ENCODE measurements at places on chromosomes 2 and 18.

GRCh38 chr2:21836719-21837118, 713.0 kb downstream of the TDRD15 start:
- DNase-seq = no peak

GRCh38 chr2:210004881-210005280, 2.4 kb downstream of the RPE start:
- no peak for DNase-seq

GRCh38 chr2:85291425-85292023, 36.3 kb downstream of the TGOLN2 start:
- no peak for DNase-seq

DNA sequence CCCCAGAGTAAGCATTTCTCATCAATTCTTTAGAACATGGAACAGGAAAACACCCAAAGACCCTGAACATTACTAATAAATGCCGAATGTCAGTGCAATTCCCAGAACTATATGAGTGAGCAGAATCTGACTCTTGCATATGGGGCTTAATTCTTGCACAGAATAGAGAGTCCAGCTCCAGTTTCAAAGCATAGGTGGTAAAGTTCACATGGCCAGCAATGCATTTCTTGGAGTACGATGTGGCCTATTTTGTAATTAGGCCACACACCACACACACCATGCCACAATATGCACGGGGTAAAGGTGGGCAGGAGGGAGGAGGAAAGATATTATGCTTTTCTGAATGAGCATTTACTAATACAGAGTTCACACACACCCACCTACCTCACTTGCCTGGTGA, 56.5 kb downstream of the PLA2R1 start:
- no peak for DNase-seq

DNA sequence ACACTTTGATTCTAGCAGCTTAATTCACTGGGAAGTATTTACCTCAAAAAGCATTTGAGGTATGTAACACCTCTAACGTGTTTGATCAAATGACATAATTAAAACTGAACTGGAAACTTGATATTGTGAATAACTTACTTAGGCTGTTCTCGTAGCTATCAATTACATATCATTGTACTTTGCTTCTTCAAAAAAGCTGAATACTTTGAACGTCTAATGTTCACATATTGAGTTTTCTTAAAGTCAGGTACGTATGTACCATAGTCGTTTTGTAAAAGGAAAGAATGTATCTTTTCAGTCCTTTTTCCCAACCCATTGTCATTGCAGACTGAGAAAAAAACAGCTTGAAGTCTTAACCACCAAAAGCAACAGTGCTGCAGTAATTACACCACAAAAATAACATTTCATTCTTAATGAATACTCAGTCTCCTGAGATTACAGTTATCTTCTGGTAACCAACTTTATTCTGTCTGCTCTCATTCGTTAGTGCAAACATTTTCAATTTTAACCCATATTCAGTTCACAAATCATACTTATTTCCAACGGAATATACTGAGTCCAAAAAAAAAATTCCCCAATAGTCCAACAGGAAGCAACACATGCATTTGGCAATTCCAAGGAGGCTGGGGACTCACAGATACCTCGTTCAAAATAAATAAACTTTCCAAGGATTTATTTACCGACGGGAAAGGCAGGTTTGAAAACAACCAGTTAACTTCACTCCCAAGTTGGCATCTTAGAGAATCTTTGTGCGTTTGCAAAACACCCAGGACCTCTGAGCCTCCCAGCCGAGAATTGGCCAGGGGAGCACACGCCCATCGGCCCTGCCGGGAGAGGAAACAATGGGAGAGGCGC, 1.1 kb downstream of the CHN1 start:
- DNase-seq = no peak

DNA sequence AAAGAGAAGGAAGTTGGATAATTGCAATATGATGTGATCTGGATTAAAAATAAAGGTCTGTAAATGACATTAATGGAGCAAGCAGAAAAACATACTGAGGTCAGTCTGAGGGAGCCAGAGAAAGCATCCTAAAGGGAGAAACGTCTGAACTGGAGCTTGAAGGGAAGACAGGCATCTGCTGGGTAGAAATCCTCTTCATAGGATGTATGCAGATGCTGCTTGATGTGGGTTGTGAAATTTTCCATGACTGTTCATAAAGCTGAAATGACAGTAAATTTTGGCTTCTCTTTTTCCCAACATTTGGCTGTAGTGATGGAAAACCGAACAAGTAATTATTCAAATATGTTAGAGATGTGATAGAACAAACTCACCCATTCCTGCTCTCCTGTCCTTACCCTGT, 287.6 kb downstream of the CAMKMT start:
- DNase-seq = no peak

DNA sequence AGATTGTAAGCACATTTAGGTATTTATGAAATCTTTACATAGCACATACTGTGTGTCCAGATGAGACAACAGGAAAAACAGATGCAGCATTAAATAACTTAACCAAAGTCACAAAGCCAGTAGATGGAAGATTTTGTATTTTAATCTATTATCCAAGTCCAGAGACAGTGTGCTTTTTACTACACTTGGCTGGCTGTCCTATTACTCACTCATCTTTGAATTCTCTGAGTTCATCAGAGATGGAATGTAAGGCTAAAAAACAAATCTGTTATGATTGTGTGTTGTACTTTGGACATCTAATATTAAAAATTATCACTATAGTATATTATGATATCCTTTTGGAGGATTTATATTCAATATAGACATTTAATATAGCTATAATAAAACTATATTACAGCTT, 1189.4 kb downstream of the DSC3 start:
- DNase-seq = no peak

DNA sequence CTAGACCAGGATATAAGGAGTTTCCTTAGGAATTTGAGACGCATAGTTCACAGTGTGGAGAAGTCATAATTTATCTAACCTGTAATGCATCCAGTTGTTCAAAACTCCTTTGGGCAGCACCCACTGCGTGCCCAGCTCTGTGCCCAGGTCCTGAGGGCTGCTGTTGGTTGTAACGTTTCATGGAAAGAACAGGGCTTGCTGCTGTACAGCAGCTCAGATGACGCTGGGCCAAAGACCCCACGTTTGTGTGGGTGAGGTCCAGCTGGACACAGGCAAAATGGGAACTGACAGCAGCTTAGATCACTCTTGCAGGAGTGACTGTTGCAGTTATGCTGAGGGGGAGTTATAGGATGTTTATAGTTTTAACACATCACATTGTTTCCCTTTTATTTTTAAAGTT, 30.0 kb upstream of the HS6ST1 start:
- DNase-seq = no peak

DNA sequence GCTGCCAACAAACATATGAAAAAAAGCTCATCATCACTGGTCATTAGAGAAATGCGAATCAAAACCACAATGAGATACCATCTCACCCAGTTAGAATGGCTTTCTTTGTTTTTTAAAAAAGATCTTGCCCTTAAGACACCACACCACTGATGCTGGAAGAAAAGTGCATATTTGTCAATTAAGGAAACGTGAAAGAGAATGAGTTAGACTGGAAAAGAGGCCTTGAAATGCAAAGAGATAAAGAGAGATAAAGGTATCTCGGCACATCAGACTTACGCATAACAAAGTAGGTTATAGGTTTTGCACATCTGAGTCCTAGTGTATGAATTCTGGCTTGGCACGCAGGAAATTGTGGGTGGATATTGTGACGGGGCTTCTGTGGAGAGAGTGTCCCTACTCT, 149.5 kb downstream of the MTX2 start:
- no peak for DNase-seq

DNA sequence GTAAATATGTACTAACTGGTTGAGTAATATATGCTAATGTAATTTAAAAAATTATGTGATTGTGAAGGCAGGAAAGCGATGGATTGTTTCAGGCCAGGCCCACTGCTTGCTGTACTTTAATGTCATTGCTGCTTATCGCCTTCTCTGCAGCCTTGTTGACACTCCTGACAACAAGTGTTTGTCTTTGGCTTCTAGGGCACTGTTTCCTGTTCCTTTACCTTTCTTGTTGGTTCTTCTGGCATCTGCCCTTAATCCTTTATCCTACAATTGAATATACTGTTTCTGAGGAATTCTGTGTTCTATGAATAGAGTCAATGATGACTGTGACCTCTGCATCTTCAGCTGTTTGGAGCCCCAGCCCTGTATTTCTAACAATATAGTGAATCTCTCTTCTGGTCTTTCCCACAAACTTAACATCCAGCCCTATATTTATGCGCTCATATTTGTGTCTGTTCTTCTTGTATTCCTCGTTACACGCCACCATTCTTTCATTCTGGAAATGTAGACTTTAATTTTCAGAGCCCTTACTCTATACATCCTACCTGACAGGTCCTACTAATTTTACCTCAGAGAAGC, 17.6 kb downstream of the ACSL3 start:
- DNase-seq = no peak

DNA sequence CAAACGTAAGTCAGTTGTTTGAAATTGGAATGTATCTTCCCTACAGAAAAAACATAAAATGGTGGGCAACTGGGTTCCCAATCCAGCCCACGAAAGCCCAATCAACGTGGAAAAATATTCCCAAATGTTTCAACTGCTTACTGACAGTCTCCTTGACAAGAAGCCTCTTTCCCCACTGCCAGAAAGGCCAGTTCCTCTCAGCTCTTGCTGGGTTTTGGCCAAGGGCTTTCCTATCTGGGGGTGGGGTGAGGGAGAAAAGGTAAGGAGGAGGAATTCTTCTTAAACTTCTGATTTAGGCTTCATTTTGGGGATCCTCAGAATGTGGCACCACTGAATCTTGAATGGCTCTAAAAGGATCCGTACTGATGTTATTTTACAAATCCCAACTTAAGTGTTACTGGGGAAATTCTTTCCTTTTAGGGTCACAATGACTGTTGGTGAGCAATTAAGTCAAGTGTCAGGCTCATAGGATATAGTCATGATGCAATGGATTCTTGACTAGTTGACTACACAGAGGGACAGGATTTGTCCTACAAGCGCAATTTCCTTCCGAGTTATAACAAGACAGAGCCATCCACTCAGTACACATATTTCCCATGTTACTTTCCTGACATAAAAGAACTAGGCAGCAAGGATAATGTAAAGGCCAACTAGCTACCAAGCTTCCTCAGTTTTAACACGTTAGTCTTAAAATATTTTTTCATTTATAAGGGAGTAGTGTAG, 73.6 kb downstream of the SPRED2 start:
- no peak for DNase-seq

- no peak for DNase-seq
Measured at GRCh38 chr18:2855560-2856350, 8.9 kb downstream of the EMILIN2 start.

DNA sequence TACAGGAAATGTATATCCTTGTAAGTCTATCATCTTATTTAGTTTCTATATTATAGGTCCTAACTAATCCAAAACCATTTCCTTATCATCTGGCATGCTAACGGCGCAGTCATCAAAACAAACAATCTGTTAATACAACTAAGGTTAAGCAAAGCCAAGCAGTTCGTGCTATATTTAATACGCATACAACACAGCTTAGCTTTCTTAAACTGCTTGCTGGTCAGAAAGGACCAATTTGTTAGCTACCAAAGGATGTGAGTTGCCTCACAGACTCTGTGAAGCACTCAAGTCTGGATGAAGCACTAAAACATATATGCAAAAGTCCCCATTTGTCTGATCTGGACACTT, 67.0 kb downstream of the ZEB2 start:
- DNase-seq = no peak

- no peak for DNase-seq
Measured at GRCh38 chr18:77481541-77481940, 231.9 kb downstream of the GALR1 start.

DNA sequence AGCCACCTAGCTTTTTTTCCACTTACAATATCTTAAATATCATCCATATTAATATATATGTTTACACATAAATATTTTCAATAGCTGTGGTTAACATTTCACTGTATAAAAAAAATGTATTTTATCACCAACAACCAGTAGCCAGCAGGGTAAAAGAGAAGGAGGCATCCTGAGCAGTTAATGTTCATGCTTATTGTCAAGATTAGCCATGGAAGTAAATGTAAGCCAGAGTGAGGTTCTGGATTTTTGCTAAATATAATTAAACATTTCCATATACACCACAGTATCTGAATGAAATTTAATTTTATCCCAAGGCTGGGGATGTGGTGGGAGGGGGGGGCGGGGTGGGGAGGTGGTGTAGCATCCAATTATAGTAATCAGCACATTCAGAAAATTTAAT, 80.3 kb upstream of the GRB14 start:
- no peak for DNase-seq

- no peak for DNase-seq
Measured at GRCh38 chr2:154161286-154161685, 289.6 kb downstream of the GALNT13 start.

GRCh38 chr2:127134833-127135830, 28.2 kb upstream of the BIN1 start:
- DNase-seq = no peak

- DNase-seq = no peak
Measured at GRCh38 chr2:146374505-146374904, 1470.3 kb upstream of the ACVR2A start.

GRCh38 chr2:118474541-118474920, 372.9 kb downstream of the EN1 start:
- DNase-seq = no peak

DNA sequence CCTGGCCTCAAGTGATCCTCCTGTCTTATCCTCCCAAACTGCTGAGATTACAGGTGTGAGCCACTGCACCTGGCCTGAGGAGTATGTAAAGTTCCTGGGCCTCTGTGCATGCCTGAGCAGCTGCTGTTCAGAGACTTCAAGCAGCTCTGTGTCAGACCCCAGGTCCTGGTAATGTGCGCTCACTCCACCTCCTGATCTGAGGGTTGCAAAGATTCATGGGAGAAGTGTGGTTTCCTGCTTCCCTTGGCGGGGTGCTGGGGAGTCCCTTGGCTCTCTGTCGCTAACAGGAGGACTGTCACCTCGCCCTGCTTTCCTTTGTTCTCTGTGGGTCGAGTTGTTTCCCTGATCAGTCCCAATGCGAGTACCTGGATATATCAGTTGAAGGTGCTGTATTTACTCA, 8.6 kb upstream of the IL36A start:
- peak; percentile 44 for DNase-seq

DNA sequence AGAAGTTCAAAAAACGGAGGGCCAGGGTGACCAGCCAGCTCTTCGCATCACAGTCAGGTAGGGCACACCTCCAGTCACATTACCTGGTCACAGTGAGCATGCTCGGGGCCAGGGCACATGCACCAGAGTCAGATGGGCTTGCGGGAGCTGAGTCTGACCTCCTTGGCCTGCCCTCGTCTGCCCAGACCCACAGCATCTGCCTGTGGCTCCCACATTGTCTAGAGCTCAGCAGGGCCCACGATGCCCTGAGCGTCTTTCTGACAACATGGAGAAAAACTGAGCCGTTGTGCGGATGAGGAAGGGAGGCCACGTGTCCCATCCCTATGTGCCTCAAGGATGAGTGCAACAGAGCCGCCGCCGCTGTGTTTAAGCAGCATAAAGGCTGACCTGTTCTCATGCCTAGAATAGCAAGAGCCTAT, 37.6 kb downstream of the CRACDL start:
- no peak for DNase-seq

- no peak for DNase-seq
Measured at GRCh38 chr18:23033056-23033455, 99.9 kb downstream of the RBBP8 start.

GRCh38 chr18:32152705-32153448, 37.0 kb upstream of the MEP1B start:
- no peak for DNase-seq
